ENCODE measurements at places on chromosomes 12 and 14.

DNA sequence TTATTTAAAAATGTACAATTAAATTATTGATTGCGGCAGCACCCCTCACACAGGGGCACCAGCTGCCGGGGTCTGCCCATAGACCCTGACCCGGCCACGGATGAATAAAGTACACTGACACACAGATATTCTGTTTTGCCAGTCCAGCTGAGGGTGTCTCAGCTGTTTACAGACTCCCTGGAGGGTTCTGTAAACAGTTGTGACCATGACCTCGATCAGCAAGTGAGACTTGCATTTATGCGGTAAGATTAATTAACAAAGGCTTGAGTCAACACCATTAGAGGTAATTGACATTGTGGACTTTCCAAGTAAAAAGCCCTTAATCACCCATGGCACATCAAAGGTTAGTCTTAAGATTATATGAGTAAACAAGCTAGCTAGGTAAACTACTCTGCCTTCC, 94.3 kb downstream of the FUT8 start:
- no peak for DNase-seq

GRCh38 chr14:85154714-85155113, 375.2 kb upstream of the FLRT2 start:
- no peak for DNase-seq

- DNase-seq: no peak
These were observed 58.6 kb downstream of the MON2 start for GRCh38 chr12:62525271-62525670.

DNA sequence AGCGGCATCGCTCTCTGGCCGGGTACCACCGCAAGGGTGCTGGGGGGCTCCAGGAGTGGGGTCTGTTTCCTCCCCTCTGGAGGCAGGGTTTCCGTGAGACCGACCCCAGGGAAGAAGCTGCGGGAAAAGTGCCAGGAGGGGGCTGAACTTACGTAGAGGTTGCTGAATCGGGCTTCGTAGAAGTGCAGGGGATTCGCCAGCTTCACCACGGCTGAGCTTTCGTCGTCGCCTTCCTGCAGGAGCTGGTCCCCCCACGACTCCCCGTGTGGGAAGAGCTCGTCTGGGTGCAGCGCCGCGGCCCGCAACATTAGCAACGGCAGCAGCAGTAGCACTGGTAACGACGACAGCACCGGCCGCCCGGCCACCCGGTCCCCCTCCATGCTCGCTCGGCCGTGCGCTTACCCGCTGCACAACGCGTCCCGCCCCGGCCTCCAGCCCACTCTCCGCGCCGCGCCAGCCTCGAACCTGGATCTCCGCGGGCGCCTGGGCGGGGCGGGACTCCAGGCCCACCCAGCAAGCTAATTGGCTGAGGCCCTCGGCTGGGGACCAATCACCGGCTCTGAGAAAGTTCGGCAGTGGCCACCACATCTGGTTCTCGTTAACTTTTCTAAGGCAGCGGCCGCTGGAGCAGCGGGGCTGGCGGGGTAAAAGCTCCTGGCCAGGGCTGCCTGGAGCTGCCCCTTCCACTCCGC, at the start of gene NID2:
Gene NID2, minus strand, starts transcription at position 445 of the 692 bp plus-strand sequence. Its CDS starts 65 bp downstream, at position 380.
- no peak for DNase-seq

DNA sequence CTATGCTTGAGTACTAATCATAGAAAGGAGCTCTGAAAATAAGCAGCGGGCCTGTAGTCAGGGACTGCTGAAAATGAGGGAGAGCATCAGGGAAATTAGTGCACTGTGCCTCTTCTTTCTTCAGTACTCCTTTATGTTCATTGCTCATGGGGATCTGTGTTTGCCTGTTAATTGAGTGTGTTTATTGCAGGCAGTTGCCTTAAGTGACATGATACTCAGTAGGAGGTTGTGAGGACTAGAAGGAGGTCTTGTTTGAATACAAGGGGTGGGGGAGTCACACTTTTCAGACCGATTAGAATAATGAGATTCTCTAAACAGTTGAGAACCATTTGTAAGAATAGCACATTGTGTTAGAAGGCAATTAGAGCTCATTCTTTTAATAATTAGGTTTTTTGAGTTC, 102.6 kb upstream of the SLCO1C1 start:
- no peak for DNase-seq

DNA sequence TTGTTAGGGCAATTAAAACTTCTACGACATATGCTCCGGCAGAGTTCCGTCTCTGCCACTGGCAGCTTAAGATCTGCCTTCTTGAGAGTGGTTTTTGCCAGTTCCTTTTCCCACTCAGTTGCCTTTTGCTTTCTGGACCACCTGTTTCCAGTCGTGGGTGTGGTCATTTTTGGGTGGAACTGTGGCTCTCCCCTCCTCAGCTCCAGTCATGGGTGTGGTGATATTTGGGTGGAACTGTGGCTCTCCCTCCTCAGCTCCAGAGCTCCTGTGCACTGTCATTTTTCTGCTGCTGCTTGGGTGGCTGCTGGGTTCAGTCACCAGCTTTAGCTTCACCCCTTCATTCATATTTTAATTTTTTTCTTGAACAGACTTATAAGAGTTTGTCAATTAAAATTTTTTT, 25.3 kb downstream of the WDR20 start:
- DNase-seq: no peak

DNA sequence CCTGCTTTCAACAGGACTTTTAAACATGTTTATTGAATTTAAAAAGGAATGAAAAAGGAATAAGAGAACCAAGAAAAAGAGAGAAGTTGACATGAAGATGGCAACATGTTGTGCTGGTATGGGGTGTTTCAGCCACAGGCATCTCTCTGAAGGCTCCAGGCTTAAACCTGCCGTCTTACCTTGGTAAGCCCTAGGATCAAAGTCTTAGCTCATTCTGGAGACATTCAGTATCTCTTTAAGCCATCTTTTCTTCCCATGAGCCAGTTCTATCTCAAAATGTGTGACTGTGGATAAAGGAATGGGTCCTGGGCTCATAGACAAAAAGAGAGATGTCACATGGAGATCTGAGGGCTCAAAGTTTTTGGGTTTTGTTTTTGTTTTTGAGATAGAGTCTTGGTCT, 1.6 kb upstream of the TFCP2 start:
- DNase-seq: no peak

- DNase-seq: no peak
These were observed 283.2 kb downstream of the RPAP3 start for GRCh38 chr12:47422611-47423010.

- no peak for DNase-seq
These were observed 36.8 kb upstream of the CNTN1 start for GRCh38 chr12:40655451-40655850.

GRCh38 chr12:47441490-47441889, 264.3 kb downstream of the RPAP3 start:
- no peak for DNase-seq

DNA sequence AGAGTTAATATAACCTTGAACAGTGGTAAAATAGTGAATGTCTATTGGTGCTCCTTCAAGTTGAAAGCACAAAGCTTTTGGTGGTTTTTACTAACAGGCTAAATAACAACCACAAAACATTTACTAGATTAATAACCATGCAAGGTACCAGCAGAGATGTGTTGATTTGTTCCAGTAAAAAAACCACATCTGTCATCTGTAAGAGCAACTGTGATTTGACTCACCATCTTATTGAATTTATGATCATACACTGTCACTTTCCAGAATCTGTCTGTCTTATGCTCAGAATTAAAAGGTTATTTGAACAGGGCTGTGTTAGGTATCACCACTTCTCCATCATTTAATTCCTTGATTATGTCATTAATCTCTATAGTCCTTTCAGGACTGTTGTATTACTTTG, 107.0 kb upstream of the PTHLH start:
- no peak for DNase-seq

DNA sequence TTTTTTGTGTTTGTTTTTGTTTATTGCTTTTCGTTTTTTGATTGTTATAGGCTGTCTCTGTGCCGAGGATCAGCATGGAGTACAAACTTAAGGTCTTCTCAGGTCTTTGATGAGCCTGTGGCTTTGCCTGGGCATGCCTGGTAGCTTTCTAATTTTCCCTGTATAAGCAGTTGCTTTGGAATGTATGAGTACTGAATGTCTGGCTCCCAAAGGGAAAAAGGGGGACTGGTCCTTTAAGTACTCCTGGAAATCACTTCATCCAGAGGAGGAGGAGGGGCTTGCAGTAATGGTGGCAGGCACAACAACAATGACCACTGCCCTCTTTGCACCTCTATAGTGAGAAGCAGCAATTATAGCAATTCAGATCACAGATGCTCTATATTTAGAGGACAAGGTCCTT, 67.6 kb upstream of the TTC7B start:
- DNase-seq: no peak

- DNase-seq: peak; percentile 74
These were observed 96.1 kb downstream of the PLXNC1 start for GRCh38 chr12:94244165-94245133.

DNA sequence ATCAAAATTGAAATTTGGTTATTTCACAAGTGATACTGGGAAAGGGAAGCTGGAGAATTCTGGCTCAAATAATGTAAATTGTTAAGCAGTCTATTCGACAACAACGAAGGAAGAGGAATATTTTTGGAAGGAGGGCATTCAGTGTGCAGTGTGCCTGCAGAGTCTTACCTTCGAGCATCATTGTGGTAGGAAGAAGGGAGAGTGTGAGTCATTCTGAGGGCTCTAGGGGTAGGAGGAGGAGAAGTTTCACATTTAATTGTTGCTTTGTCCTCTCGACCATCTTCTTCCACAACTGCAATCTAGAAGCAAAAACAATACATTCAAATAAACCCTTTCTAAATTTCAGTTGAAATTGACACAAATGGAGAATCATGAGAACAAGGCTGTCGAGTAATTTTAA, 263.0 kb downstream of the ACSS3 start:
- no peak for DNase-seq

- no peak for DNase-seq
These were observed 46.5 kb downstream of the ATP6V1D start for GRCh38 chr14:67313153-67313552.

DNA sequence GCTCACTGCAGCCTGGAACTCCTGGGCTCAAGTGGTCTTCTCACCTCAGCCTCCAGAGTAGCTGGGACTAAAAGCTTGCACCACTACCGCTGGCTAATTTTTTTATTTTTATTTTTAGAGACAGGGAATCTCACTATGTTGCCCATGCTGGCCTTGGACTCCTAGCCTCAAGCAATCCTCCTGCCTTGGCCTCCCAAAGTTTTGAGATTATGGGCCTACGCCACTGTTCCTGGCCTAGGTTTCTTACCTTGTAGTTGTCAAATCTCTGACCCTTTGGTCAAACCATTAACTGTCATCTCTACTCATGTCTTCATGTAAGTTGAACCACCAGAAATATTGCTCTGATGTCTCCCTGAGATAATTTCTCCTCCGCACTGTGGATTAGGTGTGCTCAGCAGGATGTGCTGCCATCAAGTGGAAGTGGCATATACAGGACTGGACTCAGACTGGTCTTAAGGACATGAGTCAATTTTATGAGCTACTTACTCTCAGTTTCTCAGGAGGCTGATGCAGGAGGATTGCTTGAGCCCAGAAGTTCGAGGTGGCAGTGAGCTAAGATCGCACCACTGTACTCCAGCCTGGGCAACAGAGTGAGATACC, 28.5 kb downstream of the ACTR6 start:
- DNase-seq: no peak

Data from NK-92 treated with Interleukin-12 subunit alpha and Interleukin-12 subunit beta, amount 100 ng/mL, for 24 hours (cell line).